ENCODE measurements at places on chromosomes 12 and 14.

- no peak for DNase-seq
Observed at GRCh38 chr14:52244328-52244727, 23.2 kb upstream of the PTGDR start.

- DNase-seq, result no peak
Observed at GRCh38 chr12:123444092-123445026, 7.9 kb upstream of the RILPL2 start.

- no peak for DNase-seq
Observed at GRCh38 chr14:35576856-35577255, 42.9 kb downstream of the INSM2 start.

GRCh38 chr12:56933826-56934625 is at the start of gene SDR9C7:
TSS of gene SDR9C7 (minus strand) at chr12:56934408. CDS start at chr12:56934261, 147 bp downstream.
- DNase-seq, result no peak

- DNase-seq, result peak; percentile 4
Observed at GRCh38 chr12:116958402-116959197, 47.9 kb downstream of the FBXW8 start.

- DNase-seq, result no peak
Observed at GRCh38 chr12:9708853-9709252, 24.0 kb downstream of the CLECL1 start.

DNA sequence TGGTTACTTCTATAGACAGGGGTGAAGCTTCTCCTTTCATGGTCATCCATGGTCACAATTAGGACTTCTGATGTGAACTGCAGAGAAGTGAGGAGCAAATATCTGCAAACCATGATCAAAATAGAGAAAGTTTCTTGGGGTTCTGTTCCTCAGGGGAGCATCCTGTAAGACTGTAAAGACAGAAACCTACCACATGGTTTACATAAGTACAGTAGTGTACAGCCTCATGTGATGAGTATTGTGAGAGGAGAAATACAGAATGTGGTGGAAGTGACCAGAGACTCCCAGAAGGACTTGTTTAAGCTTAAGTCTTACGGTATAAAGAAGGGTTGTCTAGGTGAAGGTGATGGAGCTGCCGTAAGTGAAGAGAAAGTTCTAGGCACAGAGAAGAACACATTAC is 484.7 kb downstream of the LRIG3 start:
- no peak for DNase-seq

DNA sequence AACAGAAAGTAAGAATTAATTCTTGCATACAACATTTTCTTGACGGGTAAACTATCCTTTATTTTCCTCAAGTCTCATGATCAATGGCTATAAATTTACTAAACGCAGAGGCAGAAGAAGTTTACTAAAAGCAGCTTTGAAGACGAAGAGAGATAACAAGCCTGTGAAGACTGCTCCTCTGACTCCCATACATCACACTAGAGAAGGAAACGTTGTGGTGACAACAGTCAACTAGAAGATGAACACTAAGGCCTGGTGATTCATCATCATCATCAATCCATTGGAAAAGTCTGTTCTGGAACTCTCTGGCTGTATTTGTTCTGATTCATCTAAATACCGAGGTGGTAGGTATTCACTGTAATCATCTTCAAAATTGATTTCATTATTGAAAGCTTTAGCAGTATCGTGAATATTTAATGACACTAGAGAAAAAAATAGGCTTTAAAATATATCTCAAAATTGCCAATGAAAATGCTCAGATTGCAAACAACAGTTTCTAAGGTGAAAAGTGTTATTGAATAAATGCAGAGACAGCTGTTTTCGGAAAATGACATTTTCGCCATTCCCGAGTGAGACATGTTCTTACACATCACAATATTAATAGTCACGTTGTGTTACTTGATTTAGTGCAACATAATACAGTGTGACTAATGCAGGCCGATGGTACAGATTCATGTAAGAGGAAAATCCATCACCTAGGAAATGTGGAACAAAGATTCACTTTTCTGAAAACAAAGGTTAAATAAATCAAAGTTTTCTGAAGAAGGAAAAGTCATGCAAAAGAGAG is 260.5 kb downstream of the C12orf50 start:
- no peak for DNase-seq

- no peak for DNase-seq
Observed at GRCh38 chr12:131764738-131765137, 53.8 kb downstream of the SFSWAP start.
